ENCODE measurements at places on chromosomes 16 and 17. TPM values are rescaled to one million over a fixed set of nuclear protein-coding genes. Genes with fewer than 3 reads are reported as not detected.

- DNase-seq: no peak
- H3K27me3 ChIP-seq: no peaks in the 10 kb centered on the region
- no peaks in the 10 kb centered on the region for H3K4me1 ChIP-seq
These were observed 1.3 kb upstream of the MYO15A start for GRCh38 chr17:18107061-18107790.

DNA sequence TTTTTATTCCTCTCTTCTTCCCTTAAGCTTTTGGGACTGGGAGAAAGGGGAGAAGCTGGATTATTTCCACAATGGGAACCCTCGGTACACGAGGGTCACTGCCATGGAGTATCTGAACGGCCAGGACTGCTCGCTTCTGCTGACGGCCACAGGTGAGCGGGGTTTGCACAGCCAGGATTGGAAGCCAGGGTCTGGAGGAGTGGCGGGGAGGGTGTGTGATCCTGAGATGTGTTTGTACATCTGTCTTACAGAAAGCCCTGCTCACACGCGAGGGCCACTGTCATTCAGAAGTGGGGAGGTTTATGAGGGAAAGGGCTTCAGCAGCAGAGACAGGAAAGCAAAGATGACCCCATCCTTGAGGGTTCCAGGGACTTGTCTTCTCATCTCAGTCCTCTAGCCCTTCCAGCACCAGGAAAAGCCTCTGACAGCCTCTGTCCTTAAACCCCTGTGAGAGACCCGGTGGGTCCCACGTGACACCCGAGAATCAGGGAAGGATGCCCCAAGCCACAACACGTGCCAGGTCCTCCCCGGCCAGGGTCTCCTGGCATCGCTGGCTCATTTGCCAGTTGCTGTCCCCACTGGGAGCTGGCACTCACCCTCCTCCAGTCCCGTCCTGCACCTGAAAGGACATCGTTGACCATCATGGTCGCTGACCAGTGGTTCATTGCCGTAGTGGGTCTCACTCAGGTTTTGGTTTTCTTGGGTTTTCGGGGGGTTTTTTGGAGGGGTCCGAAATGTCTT is 44.3 kb upstream of the CHMP6 start:
- no peak overlapping the region for H3K4me3 ChIP-seq
- H3K4me1 ChIP-seq: no peaks in the 10 kb centered on the region
- DNase-seq: no peak
- H3K27me3 ChIP-seq: no peaks in the 10 kb centered on the region

- no peaks in the 10 kb centered on the region for H3K27me3 ChIP-seq
- no peak for DNase-seq
- H3K4me3 ChIP-seq: no peak overlapping the region
- H3K4me1 ChIP-seq: peaks cover 9% of the 10 kb centered on the region
These were observed 2.6 kb downstream of the CTRB2 start for GRCh38 chr16:75204410-75204758.

DNA sequence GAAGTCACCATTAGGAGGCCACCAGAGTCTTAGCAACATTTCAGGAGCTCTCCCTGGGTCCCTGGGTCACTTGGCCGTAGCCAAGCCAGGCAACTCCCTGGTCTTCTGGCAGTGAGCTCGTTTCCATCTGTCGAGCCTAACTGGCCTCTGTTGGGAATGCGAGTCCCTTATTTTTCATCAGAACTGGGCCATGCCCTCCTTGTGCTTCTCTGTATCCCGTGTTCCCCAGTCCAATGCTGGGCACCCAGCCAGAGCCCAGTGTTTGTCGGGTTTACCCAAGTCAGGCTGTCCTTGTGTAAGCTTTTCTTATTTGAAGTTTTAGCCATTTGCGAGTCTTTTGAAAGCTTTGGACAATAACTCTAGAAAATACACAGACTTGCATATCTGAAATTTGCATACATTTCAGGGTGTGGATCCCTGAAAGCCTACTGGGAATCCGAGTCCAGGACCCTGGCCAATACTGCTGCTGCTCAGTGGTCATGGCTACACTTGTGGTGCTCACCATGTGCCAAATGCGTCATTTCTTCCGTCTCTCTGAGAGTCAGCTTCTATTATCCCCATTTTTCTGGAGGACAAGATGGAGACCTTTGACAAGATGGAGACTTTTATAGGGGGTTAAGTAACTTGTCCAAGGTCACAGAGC is 81.6 kb upstream of the LGALS9 start:
- peaks cover 29% of the 10 kb centered on the region for H3K36me3 ChIP-seq
- no peak overlapping the region for H3K27ac ChIP-seq
- H3K27me3 ChIP-seq: no peaks in the 10 kb centered on the region
- DNase-seq: no peak

GRCh38 chr17:17081304-17081940 is 39.2 kb downstream of the MPRIP start:
- H3K4me3 ChIP-seq: no peak overlapping the region
- peaks cover 12% of the 10 kb centered on the region for H3K36me3 ChIP-seq
- no peak overlapping the region for H3K27ac ChIP-seq
- no peaks in the 10 kb centered on the region for H3K27me3 ChIP-seq

DNA sequence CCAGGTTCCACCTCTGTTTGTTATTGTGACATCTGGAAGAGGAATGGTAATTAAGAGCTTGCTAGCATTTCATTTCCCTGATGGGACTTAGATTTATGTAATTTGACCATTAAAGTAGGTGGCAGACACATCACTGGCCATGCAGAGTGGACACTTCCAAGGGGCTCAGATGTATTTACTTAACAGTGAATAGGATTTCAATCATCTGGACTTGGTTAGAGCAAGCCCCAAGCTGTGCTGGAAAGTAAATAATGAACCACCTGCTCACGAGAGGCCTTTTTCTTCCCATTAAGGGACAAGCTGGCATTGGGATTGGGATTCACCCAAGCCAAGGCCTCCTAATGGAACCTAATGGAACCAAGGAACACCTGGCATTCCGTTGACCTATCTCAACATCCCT is 395.3 kb downstream of the HS3ST4 start:
- no peaks in the 10 kb centered on the region for H3K36me3 ChIP-seq
- no peaks in the 10 kb centered on the region for H3K4me1 ChIP-seq
- no peak for DNase-seq
- H3K4me3 ChIP-seq: no peak overlapping the region
- H3K27ac ChIP-seq: no peak overlapping the region
- peaks cover 10% of the 10 kb centered on the region for H3K27me3 ChIP-seq

DNA sequence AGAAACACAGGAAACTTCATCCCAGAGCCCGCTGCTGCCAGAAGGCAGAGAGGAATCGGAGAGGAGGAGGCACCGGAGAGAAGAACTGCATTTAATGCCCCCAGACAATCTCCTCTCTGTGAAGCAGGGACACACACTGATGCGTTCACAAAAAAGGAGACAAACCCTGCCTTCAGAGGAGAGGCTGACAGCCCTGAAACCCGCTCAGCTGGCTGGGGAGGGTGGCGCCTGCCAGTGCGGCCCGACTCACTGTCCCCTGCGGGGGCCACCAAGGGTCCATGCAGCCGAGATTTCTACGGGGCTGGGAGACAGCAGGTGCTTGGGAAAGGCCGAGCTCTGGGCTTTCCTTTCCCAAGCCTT is 21.9 kb upstream of the CACNG1 start:
- no peaks in the 10 kb centered on the region for H3K27me3 ChIP-seq
- no peaks in the 10 kb centered on the region for H3K36me3 ChIP-seq
- no peaks in the 10 kb centered on the region for H3K4me1 ChIP-seq

DNA sequence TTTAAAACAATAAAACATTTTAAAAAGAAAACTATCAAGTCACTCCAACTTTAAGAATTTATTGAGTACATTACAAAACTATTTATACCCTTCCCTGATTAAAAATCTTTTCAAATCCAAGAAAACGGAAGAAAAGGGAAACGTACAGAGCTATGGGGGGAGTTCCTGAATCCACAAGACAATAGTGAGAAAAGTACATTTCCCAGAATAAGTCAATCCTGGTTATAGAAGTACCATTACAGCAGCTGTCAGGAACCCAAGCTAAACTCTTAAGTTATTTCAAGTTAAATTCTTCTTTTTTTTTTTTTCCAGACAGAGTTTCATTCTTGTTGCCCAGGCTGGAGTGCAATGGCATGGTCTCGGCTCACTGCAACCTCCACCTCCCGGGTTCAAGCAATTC is 45.7 kb downstream of the SPOP start:
- H3K27ac ChIP-seq: no peak overlapping the region
- H3K4me1 ChIP-seq: peaks cover 65% of the 10 kb centered on the region
- H3K36me3 ChIP-seq: peaks cover 1% of the 10 kb centered on the region
- no peaks in the 10 kb centered on the region for H3K27me3 ChIP-seq

Gene TSPAN10
- total RNA-seq: 0.12 TPM

Gene KRTAP9-2
- not detected for total RNA-seq

Gene HCRT
- not detected for total RNA-seq

Gene PRDM7
- not detected for total RNA-seq

Gene TEX19
- total RNA-seq: 0.21 TPM

Gene RCVRN
- total RNA-seq: not detected

Gene HSD17B2
- not detected for total RNA-seq

Gene IL17C
- not detected for total RNA-seq

Gene ARL4D
- total RNA-seq: 1.7 TPM
